Bronchus fibroblast of lung (primary cell): ENCODE measurements at places on chromosomes 1 and 21. TPM values are rescaled to one million over a fixed set of nuclear protein-coding genes. Genes with fewer than 3 reads are reported as not detected.

AK2 gene
- total RNA-seq: 155 and 181 TPM in 2 replicates

SEC16B gene
- total RNA-seq: 3.4 and 4.0 TPM in 2 replicates

BGLAP gene
- total RNA-seq: 0.59 TPM in 1 of 2 replicates, not detected in the other

FCRL6 gene
- not detected in 2 replicates for total RNA-seq

MSH4 gene
- total RNA-seq: not detected in 2 replicates

MANEAL gene
- 0.17 and 0.30 TPM in 2 replicates for total RNA-seq

DCST1 gene
- total RNA-seq: not detected in 2 replicates

CD5L gene
- total RNA-seq: not detected in 2 replicates

BEST4 gene
- 0.67 TPM in 1 of 2 replicates, not detected in the other for total RNA-seq
